ENCODE measurements at places on chromosomes 16 and 17. TPM values are rescaled to one million over a fixed set of nuclear protein-coding genes. Genes with fewer than 3 reads are reported as not detected.

- no peak for DNase-seq
Measured at GRCh38 chr17:7025245-7025644, 2.4 kb downstream of the BCL6B start.

GRCh38 chr17:77537566-77537965 is 396.8 kb downstream of the SEC14L1 start:
- DNase-seq, result no peak

The CHD9NB gene
- total RNA-seq, result 1.6 TPM

The CRISPLD2 gene
- 0.95 TPM for total RNA-seq

DNA sequence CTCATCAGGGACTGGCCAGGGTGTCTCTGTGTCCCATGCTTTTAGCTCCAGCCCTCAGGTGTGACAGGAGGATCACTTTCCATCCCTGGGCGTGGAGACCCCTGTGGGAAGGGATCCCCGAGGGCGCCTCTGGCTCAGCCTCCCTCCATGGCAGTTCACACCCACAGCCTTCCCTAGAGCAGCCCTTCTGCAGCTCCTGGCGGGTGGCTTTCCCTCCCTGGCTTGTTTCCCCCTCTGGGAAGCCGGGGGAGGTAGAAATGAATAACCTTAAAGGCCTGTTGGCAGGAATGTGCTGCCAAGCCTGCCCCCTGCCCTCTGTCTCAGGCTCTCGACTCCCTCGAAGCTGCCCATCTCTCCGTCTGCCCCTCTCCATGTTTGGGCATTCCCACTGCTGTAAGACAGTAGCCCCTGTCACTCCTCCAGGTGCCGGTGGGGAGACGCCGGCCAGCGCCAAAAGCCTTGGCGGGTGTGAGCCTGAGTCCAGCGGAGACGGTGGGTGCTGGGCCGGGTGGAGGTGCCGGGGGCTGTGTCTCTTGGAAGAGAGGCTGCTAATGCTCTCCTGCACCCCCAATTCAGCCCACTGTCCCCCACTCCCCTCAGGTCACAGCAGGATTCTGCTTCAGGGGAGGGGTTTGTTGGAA is 2.1 kb upstream of the ATP2A1 start:
- no peak for DNase-seq

The NDRG4 gene
- 27.6 TPM for total RNA-seq

The NPIPA3 gene
- total RNA-seq, result 0.72 TPM

GRCh38 chr16:57514371-57514770 is 22.0 kb downstream of the CCDC102A start:
- no peak for DNase-seq

DNA sequence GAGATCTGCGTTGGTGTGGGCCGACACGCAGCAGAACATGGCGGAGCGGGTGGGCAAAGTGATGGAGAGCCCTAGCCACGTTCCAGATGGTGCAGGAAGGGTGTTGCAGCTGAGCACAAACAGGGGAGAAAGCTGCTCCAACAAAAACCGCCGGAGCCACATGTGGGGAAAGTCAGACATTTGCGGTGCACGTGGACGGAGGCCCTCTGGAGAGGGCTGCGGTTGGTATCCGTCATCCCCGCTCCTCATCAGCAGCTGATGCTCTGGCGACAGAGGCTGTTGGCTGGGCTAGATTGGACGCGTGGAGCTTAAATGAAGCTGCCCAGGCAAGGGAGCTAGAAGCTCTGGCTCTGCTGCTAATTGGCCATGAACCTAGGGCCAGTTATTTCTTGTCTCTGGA is 43.5 kb upstream of the ADCY9 start:
- DNase-seq, result no peak

The MRM3 gene
- 37.7 TPM for total RNA-seq

- no peak for DNase-seq
Measured at GRCh38 chr17:62882878-62883277, 74.8 kb upstream of the MARCHF10 start.

DNA sequence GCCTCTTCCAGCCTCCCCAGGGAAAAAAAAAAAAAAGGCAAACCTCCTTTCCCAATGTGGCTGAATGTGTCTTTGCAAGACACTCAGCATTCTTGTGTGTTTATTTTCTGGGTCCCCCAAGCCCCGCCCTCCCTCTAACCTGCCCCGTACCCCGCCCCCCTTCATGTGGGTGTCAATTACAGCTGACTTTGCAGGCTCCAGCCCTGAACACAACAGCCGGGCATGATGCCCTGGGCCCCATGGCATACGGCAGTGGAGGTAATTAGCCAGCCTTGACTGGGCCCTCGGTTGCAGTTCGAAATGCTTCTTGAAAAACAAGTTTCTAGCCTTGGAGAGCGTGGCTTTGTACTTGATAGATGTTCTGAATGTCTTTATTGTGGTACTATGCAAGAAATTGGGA is 354.7 kb upstream of the RBFOX1 start:
- no peak for DNase-seq
